ENCODE measurements at places on chromosomes 1 and 21.

GRCh38 chr1:241827264-241827663, 20.7 kb upstream of the EXO1 start:
- DNase-seq = no peak

GRCh38 chr1:230157420-230158390, 90.7 kb downstream of the GALNT2 start:
- no peak for DNase-seq

DNA sequence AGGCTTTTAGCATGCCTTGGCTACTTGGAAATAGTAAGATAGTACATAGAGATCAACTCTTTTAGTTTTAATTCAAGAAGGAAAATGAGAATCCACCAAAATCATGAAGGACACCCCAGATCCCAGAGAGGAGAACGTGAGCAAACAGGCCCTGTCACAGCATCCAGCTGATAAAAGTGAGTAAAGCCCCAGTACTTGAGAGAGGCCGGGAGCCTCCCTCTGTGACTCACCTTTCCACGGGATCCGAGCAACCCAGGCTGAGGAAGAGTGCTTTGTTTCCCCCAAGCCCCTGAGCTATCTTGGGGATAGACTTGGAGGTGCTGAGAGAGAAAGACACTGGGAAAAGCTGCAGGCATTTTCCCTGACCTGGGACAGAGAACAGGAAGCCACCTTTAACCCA, 238.6 kb downstream of the DUSP10 start:
- no peak for DNase-seq

GRCh38 chr1:1290238-1290731, 10.0 kb downstream of the SCNN1D start:
- DNase-seq = peak; percentile 67

- no peak for DNase-seq
Measured at GRCh38 chr21:45985471-45986315, 4.1 kb downstream of the COL6A1 start.
